ENCODE measurements at places on chromosomes 6 and 20. TPM values are rescaled to one million over a fixed set of nuclear protein-coding genes. Genes with fewer than 3 reads are reported as not detected.

PPP1R14C gene
- total RNA-seq, result not detected

HRH3 gene
- total RNA-seq, result not detected

ARHGAP40 gene
- total RNA-seq, result 0.43 TPM

SMLR1 gene
- not detected for total RNA-seq

MRAP2 gene
- total RNA-seq, result not detected

SLC17A2 gene
- not detected for total RNA-seq

DYNLT2 gene
- total RNA-seq, result 1.1 TPM

RIPK1 gene
- total RNA-seq, result 28.2 TPM

GPLD1 gene
- total RNA-seq, result 0.14 TPM

PRR18 gene
- total RNA-seq, result not detected

SPATS1 gene
- not detected for total RNA-seq

VGLL2 gene
- total RNA-seq, result not detected

ELOVL2 gene
- total RNA-seq, result 0.43 TPM

NTSR1 gene
- total RNA-seq, result 0.22 TPM

ZSCAN12 gene
- total RNA-seq, result 5.5 TPM

RBPJL gene
- not detected for total RNA-seq

PRKN gene
- total RNA-seq, result not detected

ULBP1 gene
- 0.86 TPM for total RNA-seq

MDFI gene
- 0.14 TPM for total RNA-seq
